ENCODE measurements at places on chromosomes 1 and 21.

- no peak for DNase-seq
These were observed 6.3 kb upstream of the PHTF1 start for GRCh38 chr1:113765306-113766230.

GRCh38 chr1:56070601-56071000, 508.8 kb downstream of the PLPP3 start:
- no peak for DNase-seq

DNA sequence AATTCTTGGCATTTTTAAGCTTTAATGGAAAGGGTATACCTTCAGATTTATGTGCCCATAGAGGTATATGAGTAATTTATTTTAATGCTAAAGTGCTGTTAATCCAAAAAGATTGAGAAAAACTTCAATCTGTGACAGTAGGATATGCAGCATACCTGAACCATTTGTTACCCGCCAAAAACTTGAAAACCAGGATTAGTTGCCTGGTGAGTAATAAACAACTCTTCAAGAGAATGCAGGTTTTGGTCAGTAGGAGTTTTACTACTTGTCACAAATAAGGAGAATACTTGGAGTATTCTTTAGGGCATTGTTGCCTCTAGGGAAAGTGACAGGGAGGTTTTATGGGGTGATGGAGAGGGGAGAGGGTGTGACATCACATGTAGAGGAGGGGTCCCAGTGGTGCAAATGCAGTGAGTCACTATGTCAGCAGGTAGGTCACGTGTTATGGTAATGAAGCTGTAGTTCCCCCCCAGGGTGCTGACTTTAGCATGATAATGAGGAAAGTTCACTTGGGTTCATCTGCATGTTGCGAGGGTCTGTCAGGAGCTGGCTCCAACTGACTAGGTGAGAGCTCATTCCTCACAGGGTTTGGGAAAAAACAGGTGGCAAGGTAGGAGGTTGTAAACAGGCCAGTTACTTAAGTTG, 23.1 kb downstream of the USP25 start:
- no peak for DNase-seq

DNA sequence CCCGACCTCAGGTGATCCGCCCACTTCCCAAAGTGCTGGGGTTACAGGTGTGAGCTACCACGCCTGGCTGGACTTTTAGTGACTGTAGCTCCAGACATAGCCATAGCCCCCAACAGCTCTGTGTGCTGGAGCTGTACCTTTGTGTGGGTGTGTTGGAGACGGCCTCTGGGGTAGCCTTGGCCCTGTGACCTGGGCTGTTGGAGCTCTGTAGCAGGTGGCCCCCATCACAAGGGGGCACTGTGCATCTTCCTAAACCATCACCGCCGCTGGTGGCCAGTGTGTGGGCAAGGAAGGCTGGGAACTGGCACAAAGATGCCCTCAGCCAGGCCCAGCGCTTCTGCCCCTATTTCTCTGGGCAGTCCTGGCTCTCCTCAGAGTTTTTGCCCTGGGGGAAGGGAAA, 38.4 kb upstream of the FOXO6 start:
- DNase-seq = no peak

DNA sequence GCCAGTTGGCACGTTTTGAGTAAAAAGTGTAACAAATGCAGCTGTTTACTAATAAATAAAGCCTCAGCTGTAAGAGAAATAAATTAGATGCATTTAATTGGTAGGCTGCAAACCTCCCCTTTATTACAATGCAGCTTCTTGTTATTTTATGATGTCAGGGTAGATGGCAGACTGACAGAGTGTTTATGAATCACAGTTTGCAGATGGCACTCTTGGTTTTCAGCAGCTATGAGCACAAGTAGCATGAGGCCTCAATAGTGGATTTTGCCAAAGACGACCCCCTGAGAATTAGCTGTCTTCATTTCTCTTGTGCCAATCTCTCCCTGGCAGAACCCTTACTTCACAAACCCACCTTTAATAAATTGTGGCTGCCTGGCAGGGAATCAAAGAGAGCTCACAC, 161.2 kb upstream of the C1orf87 start:
- DNase-seq = no peak

- DNase-seq = no peak
These were observed 100.7 kb upstream of the SLC25A33 start for GRCh38 chr1:9438431-9439073.

- no peak for DNase-seq
These were observed 23.2 kb upstream of the H6PD start for GRCh38 chr1:9211291-9211811.

DNA sequence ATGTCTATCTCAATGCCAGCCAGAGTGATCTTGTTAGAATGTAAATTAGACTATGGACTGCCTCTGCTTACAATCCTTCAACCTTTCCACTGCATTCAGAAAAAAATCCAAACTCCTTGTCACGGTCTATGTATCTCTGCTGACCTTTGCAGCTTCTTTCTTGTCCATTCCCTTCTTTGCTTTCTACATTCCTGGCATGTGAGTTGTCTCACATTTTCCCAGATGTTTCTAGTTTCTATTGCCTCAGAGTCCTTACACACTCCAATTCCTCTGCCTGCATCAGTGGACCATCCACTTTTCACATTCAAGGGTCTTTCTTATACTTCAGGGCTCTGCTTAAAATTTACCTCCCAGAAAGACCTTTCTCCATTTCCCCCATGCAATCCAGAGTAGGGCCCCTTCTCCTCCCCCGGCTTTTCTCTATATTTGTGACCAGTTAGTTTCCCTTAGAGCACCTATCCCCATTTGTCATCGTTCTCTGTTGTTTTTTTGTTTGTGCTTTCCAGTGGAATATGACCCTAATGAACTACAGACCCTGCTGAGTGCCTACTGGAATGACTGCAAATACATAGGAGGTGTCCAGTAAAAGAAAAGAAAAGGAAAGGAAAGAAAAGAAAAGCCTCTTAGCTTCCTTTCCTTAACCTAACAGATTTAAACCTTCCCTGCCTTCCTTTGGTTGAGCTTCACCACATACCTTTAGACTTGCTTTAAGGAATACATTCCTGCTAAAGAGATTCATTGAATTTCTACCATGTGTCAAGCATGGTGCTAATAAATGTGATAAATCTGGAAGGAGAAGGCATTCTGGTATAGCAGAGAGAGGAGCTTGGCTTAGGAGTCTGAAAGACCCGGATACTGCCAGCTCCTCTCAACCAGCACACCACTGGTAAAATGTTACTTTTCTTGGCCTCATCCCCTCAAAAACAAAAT, 102.0 kb downstream of the DIRAS3 start:
- DNase-seq = no peak

- DNase-seq = no peak
These were observed 78.1 kb downstream of the NKAIN1 start for GRCh38 chr1:31161571-31161970.

DNA sequence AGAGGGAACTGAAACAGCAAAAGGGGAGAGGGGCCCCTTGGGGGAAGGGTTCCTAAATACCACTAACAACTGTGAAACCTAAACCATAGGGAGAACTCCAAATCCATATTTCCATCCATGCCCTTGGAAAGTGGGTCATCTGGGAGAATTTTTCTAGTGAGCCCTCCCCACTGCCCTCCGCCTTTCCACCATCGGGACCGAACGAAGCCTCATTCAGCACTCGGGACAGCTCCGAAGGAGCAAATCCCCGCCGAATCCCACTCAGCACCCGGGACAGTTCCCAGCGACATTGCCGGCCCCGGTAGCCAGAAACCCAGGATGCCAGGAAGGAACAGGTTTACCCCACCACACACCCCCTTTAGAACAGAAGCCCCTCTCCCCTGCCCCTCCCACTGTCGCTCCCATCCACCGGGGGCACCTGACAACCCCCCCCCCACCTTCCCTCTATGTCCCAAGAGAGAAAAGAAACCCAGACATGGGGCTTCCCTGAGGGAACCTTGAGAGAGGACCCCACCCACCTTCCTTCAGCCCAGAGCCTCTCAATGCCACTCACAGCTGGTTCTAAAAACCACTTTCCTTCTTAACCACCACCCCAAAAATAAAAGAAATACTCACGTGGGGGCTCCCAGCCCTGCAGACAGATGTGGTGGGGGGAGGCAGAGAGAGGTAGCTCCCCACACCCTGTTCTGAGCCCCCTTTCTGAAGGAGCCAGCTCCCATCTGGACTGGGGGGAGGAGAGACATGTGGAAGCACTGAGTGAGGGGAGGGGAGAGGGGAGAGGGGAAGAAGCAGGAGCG, 4.5 kb downstream of the DLGAP3 start:
- peak; percentile 33 for DNase-seq

- DNase-seq = no peak
These were observed 16.4 kb downstream of the GPSM2 start for GRCh38 chr1:108893141-108893530.

- peak; percentile 31 for DNase-seq
These were observed 48.0 kb downstream of the TBCE start for GRCh38 chr1:235415008-235415904.

- DNase-seq = no peak
These were observed 115.1 kb upstream of the TMEM51 start for GRCh38 chr1:15038232-15039016.

- peak; percentile 3 for DNase-seq
These were observed 39.9 kb downstream of the F5 start for GRCh38 chr1:169546087-169546995.

- no peak for DNase-seq
These were observed 89.0 kb upstream of the CHODL start for GRCh38 chr21:18155508-18156193.

DNA sequence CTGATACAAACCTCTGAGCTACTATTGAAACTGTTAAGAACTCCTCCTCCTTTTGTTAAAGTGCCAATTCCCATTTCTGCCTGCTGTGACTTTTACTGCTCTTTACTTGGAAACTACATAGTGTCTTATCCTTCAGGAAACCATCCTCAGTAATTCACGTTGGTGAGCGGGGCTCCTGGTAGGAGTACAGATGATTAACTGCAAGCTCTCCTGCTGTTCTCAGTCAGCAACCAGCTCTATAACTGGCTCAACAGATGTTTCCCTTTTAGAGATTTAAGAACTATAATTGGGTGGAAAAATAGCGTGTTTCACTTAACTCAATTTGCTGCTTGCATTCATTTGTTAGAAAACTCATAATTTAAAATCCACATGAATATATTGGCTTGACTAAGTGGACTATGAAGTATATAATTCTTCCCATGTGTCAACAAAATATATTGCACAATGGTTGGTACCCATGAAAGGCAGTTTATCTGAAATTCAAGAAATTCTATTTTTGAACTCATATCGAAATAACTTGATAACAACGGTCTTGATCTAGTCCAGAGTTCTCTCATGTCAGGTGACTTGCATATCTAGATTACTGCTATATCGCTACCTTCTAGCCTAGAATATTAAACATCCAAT, 574.0 kb downstream of the KCNT2 start:
- DNase-seq = no peak

- DNase-seq = no peak
These were observed 80.6 kb downstream of the LBR start for GRCh38 chr1:225347123-225347683.

- DNase-seq = no peak
These were observed 198.7 kb downstream of the SETD4 start for GRCh38 chr21:35861661-35862060.

- DNase-seq = no peak
These were observed 912.6 kb downstream of the TTLL7 start for GRCh38 chr1:83086346-83086745.

DNA sequence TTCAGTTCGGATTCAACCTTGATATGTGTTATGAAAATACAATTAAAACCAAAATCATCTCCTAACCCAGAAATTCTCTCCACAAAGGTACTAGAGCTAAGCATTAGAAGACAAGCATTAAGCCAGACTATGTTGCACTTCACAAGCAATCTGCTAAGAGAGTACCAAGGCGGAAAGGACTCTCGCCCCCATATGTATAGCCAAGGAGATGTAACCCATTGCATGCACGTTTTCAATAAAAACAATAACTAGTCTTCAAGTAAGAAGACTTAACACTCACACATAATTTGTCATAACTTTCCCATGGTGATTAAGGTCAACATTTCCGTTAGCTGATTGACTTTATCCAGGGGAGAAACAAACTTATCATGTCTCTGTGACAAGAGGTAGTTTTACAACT, 27.6 kb upstream of the PTPRC start:
- no peak for DNase-seq

- DNase-seq = no peak
These were observed 1414.3 kb upstream of the B3GALT2 start for GRCh38 chr1:194600716-194601115.

- DNase-seq = no peak
These were observed 6.7 kb upstream of the TXLNA start for GRCh38 chr1:32172621-32173245.

DNA sequence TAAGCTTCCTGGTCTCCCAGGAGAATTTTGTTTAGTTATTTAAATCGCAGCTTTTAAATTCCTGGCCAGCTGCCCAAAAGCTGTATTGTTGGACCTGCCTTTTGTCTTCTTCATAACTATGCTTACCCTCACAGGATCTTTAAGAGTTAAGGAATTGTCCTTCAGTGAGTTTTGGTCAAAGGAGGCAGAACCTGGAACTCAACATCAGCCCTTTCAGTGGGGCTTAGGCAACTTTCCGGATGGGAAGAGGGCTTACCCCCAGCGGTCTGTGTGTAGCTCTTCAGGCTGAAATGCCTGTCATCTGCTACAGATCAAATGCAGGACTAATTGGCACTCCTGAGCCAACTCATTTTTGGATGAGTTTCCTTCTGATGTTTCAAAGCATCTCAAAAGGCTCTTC, 402.6 kb downstream of the SIPA1L2 start:
- DNase-seq = no peak

DNA sequence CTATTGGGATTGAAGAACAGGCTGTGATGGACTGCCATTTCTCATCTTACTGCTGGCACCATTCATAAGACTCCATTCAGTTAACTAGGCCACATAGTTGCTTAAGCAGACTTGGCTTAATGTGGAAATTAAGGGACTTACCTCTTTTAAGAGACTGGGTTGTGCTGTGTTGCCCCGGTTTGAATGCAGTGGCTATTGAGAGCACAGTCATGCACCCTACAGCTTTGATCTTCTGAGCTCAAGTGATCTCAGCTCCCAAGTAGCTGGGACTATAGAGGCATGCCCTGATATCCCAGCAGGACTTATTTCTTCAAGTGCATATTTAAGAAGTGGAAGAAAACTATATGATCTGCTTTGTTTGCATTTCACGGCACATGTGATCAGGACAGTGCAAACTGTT, 181.1 kb downstream of the RASAL2 start:
- no peak for DNase-seq

DNA sequence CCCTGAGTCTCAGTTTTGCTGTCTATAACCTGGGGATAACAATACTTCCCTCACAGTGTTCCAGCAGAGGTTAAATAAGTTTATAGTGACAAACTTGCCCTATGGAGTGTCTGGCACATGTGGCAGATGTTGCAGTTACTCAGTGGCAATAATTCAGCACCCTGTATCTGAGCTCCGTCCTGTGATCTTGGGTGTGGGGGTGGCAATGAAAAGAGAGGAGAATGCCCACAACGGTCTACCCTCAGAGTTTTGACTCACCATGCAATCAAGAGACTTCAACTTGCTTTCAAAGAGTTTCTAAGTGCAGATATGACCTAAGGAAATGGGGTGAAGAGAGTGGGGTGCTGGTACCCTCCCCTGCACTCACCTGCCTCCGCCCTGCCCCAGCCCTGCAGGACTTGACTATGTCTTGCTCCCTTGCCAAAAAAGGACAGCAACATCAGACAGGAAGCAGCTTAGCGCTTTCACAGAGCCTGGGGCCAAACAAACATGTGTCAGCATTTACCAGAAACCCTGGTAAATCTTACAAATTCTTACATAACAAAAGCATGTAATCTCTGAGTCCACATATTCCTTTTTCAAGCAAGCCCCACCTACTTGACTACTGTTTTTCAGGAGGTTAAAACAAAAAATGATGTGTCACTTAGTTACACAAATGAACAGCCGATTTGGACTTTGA, 185.1 kb upstream of the CAMK1G start:
- DNase-seq = no peak

GRCh38 chr1:210384625-210385024, 55.9 kb downstream of the HHAT start:
- no peak for DNase-seq

GRCh38 chr1:67441739-67442281, 11.6 kb upstream of the SERBP1 start:
- DNase-seq = no peak
